CD4-positive, alpha-beta T cell (primary cell): ENCODE measurements at places on chromosomes 13 and 19.

- DNase-seq = no peak
Measured at GRCh38 chr13:19713186-19713965, 69.4 kb downstream of the PSPC1 start.

GRCh38 chr13:20546556-20546955 lies 20.4 kb upstream of the IFT88 start:
- no peak for DNase-seq

- no peak for DNase-seq
Measured at GRCh38 chr19:47560999-47561398, 11.9 kb downstream of the ZNF541 start.

DNA sequence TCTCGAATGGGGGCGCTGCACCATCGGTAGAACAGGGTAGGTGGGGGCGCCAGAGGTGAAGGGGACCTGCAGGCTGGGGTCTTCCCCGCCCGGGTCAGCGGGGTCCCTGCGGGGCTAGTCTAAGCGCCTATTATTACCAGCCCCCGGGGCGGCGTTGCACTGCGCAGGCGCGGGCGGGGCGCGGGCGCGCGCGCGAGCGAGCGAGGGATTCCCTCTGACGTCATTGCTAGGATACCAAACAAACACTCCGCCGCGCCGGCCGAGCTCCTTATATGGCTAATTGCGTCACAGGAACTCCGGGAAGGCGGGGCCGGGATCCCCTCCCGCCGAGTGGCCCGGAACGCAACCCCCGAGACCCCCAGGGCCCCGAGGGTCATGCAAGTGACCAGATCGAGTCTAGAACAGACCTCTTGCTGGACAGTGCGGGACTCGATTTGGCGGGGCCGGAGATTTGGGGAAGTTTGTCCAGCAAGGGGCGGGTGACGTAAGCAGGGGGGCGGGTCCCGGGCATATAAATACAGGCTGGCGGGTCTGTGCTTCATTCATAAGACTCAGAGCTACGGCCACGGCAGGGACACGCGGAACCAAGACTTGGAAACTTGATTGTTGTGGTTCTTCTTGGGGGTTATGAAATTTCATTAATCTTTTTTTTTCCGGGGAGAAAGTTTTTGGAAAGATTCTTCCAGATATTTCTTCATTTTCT lies at the start of gene FOSB:
TSS of gene FOSB (plus strand) at position 541 of the 703 bp plus-strand sequence. CDS start 591 bp downstream, outside the sequence.
- DNase-seq = peak; percentile 95

GRCh38 chr19:42634409-42635232 lies 39.9 kb upstream of the CEACAM8 start:
- DNase-seq = no peak

DNA sequence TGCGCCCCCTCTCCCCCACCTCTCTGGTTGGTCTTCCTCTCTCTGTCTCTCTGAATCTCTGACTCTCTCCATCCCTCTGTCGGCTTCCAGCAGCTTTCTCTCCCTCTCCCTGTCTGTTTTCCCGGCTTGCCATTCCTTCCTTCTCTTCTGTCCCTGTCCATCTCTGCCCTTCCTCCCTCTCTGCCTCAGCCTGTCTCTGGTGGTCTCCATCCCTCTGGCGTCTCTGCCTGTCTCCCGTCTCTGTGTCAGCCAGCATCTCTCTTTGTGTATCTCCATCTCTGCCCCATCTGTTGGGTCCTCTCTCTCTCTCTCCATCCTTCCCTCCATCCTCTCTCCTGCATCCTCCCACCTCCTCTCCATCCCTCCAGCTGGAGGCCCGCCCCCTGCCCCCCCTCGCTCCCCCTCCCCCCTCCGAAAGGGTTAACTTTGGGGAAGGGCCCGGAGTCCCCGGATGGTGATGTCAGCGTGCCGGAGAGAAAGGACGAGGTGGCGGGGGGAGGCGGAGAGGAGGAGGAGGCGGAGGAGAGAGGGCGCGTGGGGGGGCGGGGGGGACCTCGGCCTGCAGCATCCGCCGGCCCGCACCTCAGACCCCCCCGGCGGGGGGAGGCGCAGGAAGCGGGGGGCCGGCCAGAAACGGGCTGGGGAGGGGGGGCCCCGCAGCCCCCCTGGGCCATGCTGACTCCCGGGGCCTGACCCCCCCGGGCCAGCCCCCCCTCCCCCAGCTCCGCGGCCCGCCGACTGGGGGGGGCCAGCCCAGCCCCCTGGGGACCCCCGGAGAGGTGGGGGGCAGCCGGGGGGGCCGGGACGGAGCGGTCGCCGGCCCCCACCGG lies at the start of gene BRSK1:
TSS of gene BRSK1 (plus strand) at position 450 of the 830 bp plus-strand sequence. CDS start 446 bp downstream, outside the sequence.
- DNase-seq = peak; percentile 22

GRCh38 chr13:29439601-29440388 lies 155.7 kb downstream of the SLC7A1 start:
- DNase-seq = no peak

GRCh38 chr13:75492389-75492788 lies 10.4 kb upstream of the TBC1D4 start:
- DNase-seq = no peak

DNA sequence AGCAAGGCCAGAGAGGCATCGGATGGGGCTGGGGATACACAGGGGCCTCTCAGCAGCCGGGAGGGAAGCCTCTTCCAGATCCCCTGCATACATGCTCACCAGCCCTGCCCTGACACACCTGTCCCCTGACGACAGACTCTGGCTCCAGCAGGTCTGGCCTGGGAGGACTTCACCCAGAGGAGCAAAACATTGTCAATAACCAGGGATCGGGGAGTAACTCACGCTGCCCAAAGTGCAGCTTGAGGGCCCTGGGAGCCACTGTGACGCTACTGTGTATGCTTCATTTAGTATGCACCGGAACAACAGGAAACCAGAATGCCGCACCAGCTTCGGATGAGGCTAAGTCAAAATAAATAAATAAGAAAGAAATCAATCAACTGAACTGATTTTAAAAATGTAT lies 12.4 kb upstream of the CD22 start:
- DNase-seq = no peak

DNA sequence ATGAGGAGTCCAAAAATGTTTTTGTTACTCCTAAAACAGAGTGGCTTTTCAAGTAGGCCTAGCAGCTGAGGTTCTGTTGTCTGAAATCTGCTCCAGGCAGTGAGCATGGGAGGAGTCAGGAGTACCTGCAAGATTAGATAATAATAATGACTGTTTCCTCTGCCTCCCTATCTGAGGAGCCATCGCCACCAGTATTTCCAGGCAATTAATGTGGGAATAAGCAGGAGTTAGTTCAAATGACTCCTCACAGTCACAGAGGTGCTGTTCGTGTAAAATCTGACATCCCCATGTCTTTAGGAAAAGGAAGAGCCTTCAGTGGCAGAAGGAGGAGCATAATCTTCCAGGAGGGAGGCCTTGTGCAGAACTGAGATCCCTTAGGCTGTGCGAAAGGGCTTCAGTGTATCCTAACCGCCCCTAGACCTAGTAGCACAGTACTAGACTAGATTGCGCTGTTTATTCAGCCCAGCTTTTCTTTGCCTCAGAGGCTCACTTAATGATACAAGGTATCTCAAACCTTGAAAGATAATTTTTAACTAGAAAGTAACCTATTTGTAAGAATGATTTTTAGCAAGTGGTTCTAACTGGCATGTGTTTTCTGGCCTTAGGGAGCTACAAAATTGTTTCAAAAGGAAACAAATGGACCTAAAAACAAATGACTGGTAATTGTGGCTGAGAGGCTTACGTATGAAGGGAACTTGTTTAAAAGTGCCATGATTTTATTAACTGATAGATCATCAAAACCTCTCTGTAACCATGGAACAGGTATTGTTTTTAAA lies 49.0 kb downstream of the FREM2 start:
- DNase-seq = no peak

DNA sequence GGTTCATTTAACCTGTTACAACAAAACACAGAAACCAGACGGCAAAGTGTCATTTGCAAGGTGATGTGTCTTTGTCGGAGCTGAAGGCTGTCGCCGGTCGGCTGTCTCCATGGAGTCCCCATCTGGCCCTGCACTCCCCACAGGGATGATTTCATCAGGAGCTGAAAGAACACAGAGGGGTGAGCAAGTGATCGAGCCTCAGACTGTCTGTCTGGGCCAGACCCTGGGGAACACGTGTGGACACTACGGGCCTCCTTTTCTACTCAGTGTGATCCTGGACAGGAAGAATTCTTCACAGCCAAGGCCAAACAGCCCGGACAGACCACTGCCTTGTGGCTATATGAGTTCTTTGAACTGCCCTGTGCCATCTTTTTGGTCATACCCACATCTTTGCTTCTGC lies 85.1 kb downstream of the RNASEH2B start:
- no peak for DNase-seq
